ENCODE measurements at places on chromosomes 5 and 9. TPM values are rescaled to one million over a fixed set of nuclear protein-coding genes. Genes with fewer than 3 reads are reported as not detected.

The PDE6A gene
- total RNA-seq, result not detected

The DDX4 gene
- total RNA-seq, result not detected

The FCN2 gene
- 2.0 TPM for total RNA-seq

The SPAG8 gene
- total RNA-seq, result 4.0 TPM
